ENCODE measurements at places on chromosomes 5 and 9.

- DNase-seq: no peak
These were observed 384.7 kb downstream of the DMRT2 start for GRCh38 chr9:1434811-1435210.

DNA sequence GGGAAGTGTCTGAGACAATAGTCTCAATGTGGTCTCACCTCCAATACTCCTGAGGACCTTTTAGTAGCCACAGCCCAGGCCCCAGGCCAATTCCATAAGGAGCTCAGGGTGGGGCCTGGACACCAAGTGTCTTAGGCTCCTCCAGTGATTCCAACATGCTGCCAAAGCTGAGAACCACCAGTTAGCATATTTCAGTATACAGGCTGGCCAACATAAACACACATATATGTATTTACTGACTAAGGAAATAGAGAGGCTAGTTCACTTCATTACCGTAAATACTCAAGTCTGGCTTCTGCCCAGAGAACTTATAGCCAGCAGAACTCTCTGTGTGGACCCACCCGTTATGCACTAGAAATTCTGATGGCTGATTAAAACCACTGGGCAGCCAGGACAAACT lies 24.1 kb downstream of the S1PR3 start:
- no peak for DNase-seq

DNA sequence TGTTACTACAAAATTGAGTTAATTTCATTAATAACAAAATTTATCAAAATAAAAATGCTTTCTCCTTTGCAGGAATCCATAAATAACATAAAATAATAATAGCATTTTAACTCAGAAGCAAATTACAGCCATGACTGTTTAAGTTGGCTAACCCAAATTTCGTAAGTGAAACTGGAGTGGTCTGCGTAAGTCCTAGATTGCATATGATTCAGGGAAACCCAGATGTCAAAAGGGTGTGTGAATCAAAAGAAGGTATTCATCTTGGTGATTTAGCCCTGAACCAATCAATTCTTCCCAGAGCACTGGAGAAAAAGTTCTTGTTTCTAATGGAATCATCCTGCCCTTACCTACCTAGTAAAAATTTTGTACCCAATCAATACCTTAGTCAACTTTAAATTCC lies 547.6 kb downstream of the RAB3C start:
- DNase-seq: no peak

DNA sequence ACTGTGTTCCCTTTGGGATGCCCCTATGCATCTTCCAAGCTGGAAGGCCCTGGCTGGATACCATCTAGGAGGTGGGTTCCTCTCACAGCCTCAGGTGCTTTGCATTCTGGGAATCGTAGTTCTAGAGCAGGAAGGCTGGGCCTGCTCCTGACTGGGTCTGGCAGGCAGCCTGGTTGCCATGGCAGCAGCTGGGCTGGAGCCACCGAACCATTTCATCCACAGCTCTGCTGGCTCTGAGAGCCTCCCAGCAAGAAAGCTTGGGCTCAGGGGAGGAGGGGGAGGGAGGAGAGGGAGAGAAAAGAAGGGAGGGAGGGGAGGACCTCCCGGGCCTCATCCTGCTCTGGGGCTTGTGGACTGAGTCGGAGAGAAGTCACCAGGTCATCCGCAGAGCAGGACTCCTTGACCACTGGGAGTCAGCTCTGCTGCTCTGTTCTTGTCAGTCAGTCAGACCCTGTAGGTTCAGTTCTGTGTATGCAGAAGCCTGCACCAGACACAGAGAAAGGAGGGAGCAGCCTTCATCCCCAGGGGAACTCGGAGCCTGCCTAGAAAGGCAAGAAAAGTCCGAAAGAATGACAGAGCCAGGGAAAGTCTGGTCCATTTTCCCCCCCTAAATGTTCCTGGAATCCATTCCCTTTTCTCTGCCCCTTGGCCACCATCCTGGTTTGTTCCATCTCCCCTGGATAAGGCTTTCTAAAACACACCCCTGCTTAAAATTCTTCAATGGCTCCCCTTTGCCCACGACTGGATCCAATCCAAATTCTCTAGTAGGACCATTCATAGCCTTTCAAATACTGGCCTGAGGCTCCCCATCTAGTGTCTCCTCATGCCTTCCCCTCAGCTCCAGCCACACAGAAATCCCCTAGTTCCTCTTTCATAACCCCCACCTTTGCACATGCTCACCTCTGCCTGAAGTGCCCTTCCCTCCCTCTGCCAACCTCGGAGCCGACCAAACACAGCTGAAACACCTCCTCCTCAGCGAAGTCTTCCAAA lies 65.4 kb upstream of the ARAP3 start:
- DNase-seq: no peak

DNA sequence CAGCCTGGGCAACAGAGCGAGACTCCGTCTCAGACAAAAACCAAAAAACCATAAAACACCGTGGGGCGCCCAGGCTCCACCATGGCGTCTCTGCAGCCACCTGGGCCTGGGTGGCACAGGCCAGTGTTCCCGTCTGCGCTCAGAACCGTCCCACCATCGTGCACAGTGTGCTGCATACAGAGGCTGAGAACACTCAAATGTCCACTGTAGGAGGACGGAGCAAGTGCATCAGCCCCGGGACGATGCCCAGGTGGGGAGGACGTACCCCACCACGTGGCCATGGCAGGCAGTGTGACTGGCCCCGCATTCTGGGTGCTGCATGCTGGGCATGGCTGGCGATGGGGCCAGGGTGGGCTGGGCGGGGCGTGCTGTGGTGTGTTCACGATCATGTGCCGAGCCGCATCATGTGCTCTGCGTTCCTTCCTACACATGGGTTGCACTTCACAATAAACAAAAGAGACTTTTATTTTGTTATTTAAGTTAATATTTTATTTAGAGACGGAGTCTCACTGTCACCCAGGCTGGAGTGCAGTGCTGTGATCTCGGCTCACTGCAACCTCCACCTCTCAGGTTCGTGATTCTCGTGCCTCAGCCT lies 37.8 kb downstream of the EXD3 start:
- DNase-seq: no peak

DNA sequence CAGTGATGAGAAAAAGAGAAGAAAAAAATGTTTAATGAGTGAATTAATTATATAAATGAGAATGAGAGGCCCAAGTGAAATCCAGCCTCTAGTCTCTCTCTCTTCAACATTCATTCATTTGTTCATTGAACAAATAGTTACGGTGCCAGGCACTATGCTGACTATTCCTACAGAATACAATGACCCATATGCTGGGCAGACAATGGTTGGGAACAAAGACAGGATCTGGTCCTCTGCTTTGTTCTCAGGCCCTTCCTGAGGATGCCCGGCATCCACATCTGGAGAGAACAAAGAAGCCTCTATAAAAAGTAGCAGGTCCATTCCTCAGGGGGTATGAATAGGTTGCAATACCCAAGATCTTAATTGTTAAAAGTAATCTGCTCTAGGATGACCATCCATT lies 6.9 kb downstream of the ADAM19 start:
- no peak for DNase-seq

DNA sequence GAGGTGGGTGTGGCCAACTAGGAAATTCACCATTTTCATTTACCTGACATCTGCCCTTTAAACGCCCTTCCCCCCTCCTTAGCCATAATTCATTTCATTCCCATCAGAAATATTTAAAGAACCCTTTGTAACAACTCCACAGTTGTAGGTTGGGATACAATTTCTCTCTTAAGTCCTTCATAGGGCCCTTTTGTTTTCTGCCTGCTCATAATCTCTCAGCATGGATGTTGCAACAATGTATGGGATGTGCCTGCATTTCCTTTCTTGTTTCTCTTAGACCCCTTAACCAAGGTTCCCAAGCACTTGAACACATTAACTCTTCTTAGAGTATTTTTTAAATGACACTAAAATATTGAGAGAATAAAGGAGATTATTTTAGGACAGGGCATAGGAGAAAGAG lies 51.7 kb upstream of the MYO10 start:
- DNase-seq: no peak

DNA sequence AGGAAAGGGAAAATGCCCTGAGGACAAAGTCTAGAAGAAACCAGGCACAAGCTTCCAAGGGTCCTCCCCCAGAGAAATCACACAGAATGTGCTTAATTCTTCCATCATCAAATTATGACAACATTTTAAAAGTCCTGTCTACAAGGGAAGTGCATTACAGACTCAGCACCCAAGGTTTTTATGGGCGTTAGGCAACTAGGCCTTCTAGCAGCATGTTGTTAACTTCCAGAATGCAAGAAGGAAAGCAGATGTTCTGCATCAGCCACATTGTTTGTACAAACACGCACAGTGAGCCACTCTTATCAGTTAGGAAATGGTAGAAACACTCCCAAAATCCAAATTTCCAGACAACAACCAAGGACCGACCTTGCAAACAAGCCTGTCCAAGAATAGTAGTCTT lies 26.5 kb downstream of the SMC5 start:
- no peak for DNase-seq

GRCh38 chr9:92616655-92617111 lies 53.2 kb downstream of the IPPK start:
- DNase-seq: no peak

DNA sequence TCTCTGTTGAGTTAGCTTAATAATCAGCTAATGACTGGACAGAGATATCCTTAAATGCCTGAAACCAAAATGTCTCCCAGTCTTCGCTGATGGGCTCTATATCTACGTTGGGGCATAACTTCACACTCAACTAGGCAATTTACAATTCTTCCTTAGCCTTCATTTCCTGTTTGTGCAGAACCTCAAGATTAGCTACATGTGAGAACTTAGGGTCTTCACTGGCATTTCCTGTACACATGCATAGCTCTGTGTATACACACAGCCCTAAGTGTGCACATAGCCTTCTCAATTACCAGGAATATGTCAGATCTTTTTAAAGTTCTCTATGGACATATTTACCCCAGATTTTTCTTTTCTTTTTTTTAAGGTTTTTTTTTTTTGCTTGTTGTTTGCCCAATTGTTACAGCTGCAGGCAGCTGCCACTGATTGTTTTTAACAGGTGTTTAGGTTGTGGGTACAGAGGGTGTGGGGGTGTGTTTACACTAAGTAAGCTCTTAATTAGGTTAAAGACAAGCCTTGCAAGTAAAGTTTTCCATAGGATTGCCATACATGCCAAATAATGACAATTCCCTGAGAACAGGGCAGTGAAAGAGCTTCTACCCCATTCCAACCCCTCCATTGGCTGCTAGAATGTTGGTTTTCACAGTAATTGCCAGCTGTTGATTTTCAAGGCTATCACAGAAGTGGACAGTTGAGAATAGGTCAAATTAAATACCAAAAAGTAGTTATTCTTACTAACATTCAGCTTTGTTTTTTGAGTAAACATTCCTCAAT lies 441.0 kb downstream of the TLE4 start:
- DNase-seq: no peak

DNA sequence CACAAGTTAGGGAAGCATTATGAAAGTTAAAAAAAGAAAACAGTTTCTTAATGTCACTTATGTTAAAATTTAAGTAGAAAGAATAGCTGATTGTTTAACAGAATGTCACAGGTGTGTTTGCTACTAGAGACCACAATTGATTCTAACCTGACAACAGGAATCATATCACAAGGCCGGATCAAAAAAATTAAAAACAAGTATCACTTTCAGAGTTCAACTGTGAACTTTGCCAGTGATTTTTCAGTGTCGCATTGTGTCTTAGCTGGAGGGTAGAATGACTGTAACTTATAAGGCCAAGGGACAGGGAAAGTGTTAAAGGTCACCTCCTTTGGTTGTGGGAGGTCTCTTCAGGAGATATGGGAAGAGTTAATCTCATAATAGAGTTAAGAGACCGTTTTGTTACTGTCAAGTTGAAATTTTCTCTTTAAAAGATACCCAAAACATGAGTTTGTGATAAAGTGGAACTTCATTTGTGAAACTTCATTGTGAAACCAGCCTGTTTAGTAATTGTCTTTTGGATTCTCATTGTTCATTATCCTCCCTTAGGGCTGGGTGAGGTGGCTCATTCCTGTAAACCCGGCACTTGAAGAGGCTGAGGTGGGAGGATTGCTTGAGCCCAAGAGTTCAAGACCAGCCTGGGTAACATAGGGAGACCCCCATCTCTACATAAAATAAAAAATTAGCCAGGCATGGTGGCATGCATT lies 40.9 kb downstream of the CPEB4 start:
- DNase-seq: no peak

- DNase-seq: no peak
These were observed 26.7 kb upstream of the PSD2 start for GRCh38 chr5:139768807-139769465.

DNA sequence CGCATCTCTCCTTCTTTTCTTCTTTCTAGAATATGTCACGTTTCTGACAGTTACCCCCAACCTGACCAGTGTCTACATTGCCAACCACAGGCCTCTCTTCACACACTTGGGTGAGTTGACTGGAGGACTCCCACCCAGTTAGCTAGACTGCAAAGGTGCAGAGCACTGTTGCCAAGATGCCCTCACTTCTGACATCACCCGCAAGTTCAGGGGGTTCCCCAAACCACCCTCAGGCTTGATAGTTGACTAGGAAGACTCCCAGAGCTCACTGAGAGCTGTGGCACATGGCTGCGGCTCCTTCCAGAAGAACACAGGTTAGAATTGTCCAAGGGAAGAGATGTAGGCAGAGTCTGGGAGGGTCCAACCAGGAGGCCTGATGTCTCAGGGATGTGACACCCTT lies 17.2 kb downstream of the ADAMTS13 start:
- DNase-seq: no peak

DNA sequence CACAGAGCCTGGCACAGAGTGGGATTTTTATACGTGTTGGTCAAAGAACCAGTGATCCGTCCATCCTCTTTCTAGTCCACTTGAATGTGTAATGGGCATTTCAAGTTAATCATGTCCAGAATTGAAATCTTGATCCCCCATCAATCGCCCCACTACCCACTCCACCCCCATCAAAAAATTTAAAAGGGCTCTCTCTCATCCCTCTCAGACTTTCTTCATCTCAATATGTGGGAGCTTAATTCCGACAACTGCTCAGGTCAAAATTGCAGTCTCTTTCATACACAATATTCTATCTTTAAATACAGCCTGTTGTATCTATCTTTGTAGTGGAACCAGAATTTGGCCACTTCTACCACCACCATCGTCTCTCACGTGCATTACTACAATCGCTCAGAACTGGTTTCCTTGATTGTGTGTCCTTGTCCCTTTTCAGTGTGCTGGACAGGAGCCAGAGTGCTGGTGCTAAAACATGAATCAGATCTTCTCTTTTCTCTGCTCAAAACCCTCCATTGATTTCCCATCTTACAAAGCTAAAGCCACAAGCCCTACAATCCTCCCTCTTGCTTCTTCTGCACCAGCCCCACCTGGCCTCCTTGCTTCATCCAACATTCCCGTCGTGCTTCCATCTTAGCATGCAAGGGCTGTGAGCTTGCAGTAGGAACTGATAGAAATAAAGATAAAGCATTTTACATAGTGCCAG lies 786 bp upstream of the KIF3A start:
- no peak for DNase-seq

- no peak for DNase-seq
These were observed 39.0 kb downstream of the TRIP13 start for GRCh38 chr5:931570-932145.
